ENCODE measurements at places on chromosomes 13 and 19.
A peak's percentile ranks its signal among the peaks of the same experiment; 100 is the strongest.

DNA sequence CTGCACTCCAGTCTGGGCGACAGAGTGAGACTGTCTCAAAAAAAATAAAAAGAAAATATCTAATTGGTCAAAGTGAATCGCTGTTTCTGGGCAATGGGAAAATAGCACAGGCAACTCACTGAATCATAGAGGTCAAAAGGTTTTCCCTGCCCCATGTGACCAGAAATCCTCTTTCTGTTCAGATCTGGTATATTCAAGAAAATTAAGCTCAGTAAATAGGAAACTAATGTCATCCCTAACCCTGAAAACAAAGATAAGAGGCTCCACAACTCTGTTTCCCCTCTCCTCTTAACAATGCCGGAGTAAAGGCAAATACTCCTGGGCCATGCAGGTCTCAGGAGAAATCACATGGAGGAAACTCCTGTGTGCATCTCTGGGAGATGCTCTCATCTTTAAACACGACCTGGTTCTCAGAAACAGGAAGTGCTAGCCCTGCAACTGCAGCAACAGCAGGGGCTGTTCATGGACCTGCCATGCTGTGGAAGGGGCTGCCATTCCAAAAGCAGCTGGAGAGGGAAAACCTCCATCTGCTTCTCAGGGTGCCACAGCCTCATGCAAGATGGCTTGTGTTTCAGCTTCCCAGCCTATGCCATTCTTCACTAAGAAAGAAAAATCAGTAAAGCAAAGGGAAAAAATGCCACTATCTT is 47.5 kb upstream of the SLC7A9 start:
- H3K4me3 ChIP-seq: no peak overlapping the region
- no peak for DNase-seq
- no peak overlapping the region for H3K27ac ChIP-seq
- peaks cover 4% of the 10 kb centered on the region for H3K4me1 ChIP-seq
- peaks cover 2% of the 10 kb centered on the region for H3K36me3 ChIP-seq

GRCh38 chr19:39082745-39083598 is 1.2 kb upstream of the ACP7 start:
- DNase-seq: no peak
- H3K27ac ChIP-seq: no peak overlapping the region
- peaks cover 52% of the 10 kb centered on the region for H3K27me3 ChIP-seq
- peaks cover 7% of the 10 kb centered on the region for H3K4me1 ChIP-seq
- no peaks in the 10 kb centered on the region for H3K36me3 ChIP-seq

GRCh38 chr13:26743971-26744370 is 16.6 kb downstream of the GPR12 start:
- no peak overlapping the region for H3K27ac ChIP-seq
- no peaks in the 10 kb centered on the region for H3K4me1 ChIP-seq
- H3K36me3 ChIP-seq: no peaks in the 10 kb centered on the region
- no peak for DNase-seq
- H3K4me3 ChIP-seq: no peak overlapping the region

DNA sequence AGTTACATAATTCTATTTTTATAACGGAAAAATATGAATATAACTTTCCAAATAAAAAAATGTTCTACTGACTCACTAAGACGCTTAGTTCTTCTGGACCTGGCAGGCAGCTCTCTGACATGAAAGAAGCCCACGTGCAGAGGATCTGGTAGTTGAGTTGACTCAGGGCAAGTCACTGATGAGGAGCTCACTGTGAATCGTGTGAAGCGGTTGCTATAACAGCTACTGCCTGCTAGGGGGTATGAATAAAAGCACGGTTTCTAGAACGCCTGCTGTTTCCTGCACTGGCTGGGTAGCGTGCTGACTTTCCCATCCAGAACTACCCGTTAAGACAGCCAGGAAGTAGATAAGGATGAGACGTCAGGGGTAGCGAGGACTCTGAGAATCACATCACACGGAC is 54.7 kb upstream of the WASF3 start:
- peaks cover 3% of the 10 kb centered on the region for H3K27me3 ChIP-seq
- H3K4me3 ChIP-seq: no peak overlapping the region
- H3K4me1 ChIP-seq: peaks cover 4% of the 10 kb centered on the region
- no peak for DNase-seq
- H3K27ac ChIP-seq: no peak overlapping the region

DNA sequence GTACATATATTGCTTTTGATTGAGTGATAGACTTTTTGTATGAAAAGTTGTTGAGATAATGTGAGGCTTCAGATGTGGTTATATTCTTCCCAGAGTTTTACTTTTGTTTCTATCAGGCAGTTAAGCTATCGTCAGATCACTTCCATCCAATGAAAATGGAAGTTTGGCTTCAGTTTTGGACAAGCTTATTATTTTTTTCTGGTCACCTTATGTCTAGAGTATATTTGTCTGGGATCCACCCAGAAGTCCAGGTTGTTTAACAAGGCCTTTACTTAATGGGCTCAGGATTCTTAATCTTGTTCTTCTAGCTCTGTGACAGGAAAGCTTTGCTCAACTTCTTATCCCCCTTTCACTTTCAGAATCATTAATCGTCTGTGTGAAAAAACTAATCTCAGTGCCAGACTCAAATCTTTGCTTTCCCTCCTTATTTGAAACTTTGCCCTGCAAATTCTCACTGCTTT is 150.9 kb downstream of the PDS5B start:
- no peaks in the 10 kb centered on the region for H3K27me3 ChIP-seq
- H3K36me3 ChIP-seq: peaks cover 21% of the 10 kb centered on the region
- H3K4me3 ChIP-seq: peak overlapping the region; percentile 74
- peak overlapping the region; percentile 80 for H3K27ac ChIP-seq

DNA sequence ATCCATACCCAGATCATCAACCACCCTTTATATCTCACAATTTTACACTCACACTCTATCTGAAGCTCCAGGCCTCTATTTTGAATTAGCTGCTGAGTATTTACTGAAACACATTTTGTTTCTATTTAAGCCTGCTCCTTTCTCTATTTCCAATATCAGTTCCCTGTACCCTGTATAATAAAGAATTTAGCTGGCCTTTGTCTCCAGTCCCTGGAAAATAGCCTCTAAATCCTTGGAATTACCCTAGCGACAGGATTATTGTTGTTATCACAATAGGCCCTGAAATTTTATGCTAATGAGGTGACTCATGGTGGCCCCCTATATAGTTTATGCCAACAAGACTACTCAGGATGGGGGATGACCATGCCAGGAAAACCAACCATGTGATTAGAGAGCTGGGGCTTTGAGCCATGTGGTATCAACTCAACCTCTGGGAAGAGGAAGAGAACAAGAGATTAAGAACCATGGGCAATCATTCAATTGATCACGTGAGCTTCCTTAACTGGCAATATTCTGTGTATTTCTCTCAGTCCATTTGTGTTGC is 72.7 kb downstream of the KATNAL1 start:
- H3K27me3 ChIP-seq: no peaks in the 10 kb centered on the region
- no peaks in the 10 kb centered on the region for H3K4me1 ChIP-seq
- H3K4me3 ChIP-seq: no peak overlapping the region
- no peak for DNase-seq
- no peak overlapping the region for H3K27ac ChIP-seq

DNA sequence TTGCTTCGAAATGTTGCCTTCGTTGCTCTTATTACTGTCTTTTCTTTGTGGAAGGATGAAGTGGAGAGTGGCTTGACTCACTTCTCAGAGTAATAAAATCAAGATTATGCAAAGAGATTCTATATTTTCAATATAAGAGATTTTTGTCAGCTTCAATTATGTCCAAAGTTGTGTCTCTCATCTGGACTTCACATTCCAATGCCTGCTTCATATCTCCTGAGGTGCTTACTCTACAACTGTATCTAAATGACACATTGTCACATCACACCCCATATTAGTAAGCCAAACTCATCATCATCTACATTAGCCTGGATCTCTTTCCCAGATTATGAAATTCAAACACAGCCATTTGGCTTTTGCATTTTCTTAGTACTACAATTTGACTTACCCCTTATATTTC is 409.4 kb downstream of the DACH1 start:
- DNase-seq: no peak
- H3K27ac ChIP-seq: no peak overlapping the region
- no peak overlapping the region for H3K4me3 ChIP-seq
- no peaks in the 10 kb centered on the region for H3K27me3 ChIP-seq

GRCh38 chr19:54316746-54317107 is 3.8 kb upstream of the LILRA5 start:
- H3K27me3 ChIP-seq: peaks cover 25% of the 10 kb centered on the region
- DNase-seq: no peak
- H3K4me1 ChIP-seq: no peaks in the 10 kb centered on the region
- H3K36me3 ChIP-seq: no peaks in the 10 kb centered on the region
